Fibroblast of upper back skin (primary cell): ENCODE measurements at places on chromosomes 4 and X.

- DNase-seq: peak; percentile 73
These were observed 4.5 kb upstream of the CXCR3 start for GRCh38 chrX:71622576-71623450.

GRCh38 chr4:130545596-130545995 lies 1449.6 kb downstream of the C4orf33 start:
- peak; percentile 3 for DNase-seq

DNA sequence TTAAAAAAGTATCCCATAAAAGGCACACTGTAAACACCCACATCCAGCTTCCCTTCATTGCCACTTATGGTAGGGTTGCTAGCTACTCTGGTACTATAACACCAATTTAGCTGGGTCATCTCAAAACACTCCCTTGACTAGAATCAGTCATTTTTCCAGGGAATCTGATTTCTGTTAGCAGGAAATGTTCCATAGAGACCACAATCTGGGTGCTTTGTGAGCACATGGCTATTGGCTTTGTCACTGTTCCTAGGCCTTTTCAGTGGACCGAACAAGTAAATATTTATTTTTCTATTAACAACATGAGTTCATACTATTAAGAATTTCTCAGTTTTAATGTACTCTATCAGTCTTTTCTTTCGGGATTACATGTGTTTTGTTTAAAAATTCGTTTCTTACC lies 404.7 kb upstream of the GNPDA2 start:
- DNase-seq: no peak

GRCh38 chr4:66294638-66295037 lies 624.3 kb upstream of the EPHA5 start:
- DNase-seq: peak; percentile 17

GRCh38 chr4:42417550-42417949 lies 20.3 kb downstream of the SHISA3 start:
- DNase-seq: peak; percentile 66

GRCh38 chr4:3405176-3405575 lies 36.6 kb upstream of the HGFAC start:
- no peak for DNase-seq

DNA sequence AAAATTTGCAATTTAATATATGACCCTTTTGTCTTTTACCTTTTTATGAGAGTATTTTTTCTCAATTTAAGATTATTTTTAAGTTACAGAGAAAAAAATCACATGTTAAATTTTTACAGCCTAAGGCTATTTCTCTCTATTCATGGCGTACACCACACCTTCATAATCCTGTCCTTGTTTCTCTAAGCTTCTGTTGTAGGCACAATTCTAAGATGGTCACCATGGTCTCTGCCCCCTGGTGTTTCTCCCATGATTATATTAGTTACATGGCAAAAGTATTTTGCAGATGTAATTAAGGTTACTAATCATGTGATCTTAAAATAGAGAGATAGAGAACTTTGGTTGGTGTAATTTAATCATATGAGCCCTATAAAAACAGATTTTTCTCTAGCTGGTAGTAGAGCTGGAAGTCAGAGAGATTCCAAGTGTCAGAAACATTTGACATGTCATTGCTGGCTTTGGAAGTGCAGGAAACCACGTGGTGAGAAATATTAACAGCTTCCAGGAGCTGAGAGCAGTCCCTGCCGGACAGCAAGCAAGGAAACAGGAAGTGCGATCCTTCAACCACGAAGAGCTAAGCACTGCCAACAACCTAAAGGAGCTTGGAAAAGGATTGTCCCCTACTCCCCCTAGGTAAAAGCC lies 89.8 kb downstream of the EIF4E start:
- peak; percentile 44 for DNase-seq

- DNase-seq: no peak
These were observed 56.6 kb downstream of the STAP1 start for GRCh38 chr4:67615119-67615518.

GRCh38 chr4:128725405-128726055 lies 84.0 kb upstream of the JADE1 start:
- no peak for DNase-seq

DNA sequence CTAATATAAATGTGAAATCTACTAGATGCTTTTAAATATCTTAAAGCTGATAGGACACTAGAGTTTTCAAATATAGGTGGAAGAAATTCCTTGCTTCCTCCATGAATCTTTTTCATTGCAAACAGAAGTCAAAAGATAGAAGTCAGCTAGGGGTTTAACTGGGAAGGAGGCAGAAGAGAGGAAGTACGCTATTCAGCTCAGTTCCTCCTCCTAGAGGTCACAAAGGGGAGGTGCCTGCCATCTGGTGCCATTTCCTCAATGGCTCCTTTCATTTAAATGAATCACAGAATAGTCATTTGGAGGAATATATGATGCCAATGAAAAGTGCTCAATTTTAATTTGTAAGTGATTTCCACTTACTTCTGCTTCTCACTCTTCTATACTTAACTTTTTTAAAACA lies 8.5 kb downstream of the COL25A1 start:
- DNase-seq: no peak

GRCh38 chr4:70280567-70280966 lies 38.2 kb downstream of the CSN3 start:
- DNase-seq: no peak

DNA sequence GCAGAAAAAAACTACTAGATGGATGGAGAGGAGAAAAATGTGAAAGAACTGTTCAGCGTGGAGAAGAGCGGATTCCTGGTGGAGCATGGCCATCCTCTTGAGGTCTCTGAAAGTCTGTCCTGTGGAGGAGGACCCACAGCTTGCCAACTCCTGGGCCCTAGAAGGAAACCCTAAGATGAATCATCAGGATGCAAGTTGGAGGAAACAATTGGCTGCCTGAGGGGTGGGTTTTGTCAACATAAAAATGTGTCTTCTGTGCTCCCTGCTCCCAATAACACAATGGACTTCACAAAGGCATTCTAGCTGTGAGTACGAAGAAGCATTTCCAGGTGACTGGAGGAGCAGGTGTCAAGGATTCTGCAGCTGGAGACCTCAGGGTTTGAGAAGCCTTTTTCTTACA lies 37.2 kb downstream of the CNGA2 start:
- DNase-seq: no peak

GRCh38 chr4:40514497-40514951 lies 115.1 kb downstream of the RBM47 start:
- no peak for DNase-seq

- DNase-seq: no peak
These were observed 123.7 kb downstream of the AFF1 start for GRCh38 chr4:87058356-87059073.
